Heart right ventricle (tissue), 16 donors: ENCODE measurements at places on chromosomes 2 and 18.

GRCh38 chr2:215920244-215921100, 92.9 kb downstream of the MREG start:
- DNase-seq, result peak; percentile 32

GRCh38 chr2:233705911-233706506, 6.7 kb upstream of the UGT1A5 start:
- no peak for DNase-seq

DNA sequence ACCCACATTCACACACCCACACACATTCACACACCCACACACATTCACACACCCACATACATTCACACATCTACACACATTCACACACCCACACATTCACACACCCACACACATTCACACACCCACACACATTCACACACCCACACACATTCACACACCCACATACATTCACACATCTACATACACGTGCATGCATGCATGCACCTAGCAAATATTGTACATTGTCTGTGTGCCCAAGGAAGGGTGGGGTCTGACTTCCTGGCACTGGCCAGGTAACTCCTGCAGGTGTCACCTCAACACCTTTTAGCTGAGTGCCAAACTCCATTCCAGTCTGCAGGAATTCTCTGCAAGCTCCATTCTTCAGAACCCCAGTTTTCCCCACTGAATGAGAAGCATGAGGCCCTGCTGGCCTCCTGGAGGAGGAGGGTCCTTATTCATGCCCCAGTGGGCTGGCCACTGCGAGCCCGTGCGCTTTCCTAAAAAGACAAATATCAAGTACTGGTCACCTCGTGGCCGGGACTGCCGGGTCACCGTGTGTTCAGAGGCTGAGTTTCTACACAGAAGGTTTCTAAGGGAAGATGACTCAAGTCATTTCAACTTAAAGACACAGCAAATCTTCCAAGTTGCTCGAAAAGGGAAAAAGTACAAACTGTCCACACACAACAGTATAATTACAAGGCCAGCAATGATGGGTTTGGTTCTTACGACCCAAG, 131.5 kb downstream of the HDAC4 start:
- DNase-seq, result no peak

- no peak for DNase-seq
Observed at GRCh38 chr2:17426743-17427142, 91.5 kb downstream of the RAD51AP2 start.
